ENCODE measurements at places on chromosomes 6 and 20. TPM values are rescaled to one million over a fixed set of nuclear protein-coding genes. Genes with fewer than 3 reads are reported as not detected.

- DNase-seq = no peak
- H3K27me3 ChIP-seq = no peaks in the 10 kb centered on the region
- H3K27ac ChIP-seq = no peak overlapping the region
- no peaks in the 10 kb centered on the region for H3K36me3 ChIP-seq
Measured at GRCh38 chr6:113442040-113442439, 415.1 kb upstream of the MARCKS start.

DNA sequence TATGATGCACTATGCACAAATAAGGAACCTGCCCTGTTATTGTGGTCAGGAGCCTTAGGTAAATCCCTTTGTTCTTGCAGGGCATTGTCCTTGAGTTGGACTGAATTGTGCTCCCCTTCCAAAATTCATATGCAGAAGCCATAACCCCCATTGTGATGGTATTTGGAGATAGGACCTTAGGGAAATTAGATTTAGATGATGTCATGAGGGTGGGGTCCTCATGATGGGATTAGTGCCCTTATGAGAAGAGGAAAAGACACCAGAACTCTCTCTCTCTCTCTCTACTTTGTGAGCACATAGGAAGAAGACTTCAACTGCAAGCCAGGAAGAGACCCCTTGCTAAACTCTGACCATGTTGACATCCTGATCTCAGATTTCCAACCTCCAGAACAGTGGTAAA lies 268.0 kb downstream of the LRFN2 start:
- no peaks in the 10 kb centered on the region for H3K36me3 ChIP-seq
- no peaks in the 10 kb centered on the region for H3K4me1 ChIP-seq
- H3K27ac ChIP-seq = no peak overlapping the region
- no peak for DNase-seq
- no peaks in the 10 kb centered on the region for H3K27me3 ChIP-seq

- no peak for DNase-seq
- no peaks in the 10 kb centered on the region for H3K27me3 ChIP-seq
- no peak overlapping the region for H3K4me3 ChIP-seq
- H3K27ac ChIP-seq = no peak overlapping the region
Measured at GRCh38 chr6:156762547-156762946, 14.6 kb upstream of the ARID1B start.

- H3K4me3 ChIP-seq = no peak overlapping the region
- H3K27ac ChIP-seq = no peak overlapping the region
- H3K36me3 ChIP-seq = no peaks in the 10 kb centered on the region
- no peak for DNase-seq
- peaks cover 2% of the 10 kb centered on the region for H3K27me3 ChIP-seq
Measured at GRCh38 chr6:134708079-134708478, 241.8 kb downstream of the ALDH8A1 start.

DNA sequence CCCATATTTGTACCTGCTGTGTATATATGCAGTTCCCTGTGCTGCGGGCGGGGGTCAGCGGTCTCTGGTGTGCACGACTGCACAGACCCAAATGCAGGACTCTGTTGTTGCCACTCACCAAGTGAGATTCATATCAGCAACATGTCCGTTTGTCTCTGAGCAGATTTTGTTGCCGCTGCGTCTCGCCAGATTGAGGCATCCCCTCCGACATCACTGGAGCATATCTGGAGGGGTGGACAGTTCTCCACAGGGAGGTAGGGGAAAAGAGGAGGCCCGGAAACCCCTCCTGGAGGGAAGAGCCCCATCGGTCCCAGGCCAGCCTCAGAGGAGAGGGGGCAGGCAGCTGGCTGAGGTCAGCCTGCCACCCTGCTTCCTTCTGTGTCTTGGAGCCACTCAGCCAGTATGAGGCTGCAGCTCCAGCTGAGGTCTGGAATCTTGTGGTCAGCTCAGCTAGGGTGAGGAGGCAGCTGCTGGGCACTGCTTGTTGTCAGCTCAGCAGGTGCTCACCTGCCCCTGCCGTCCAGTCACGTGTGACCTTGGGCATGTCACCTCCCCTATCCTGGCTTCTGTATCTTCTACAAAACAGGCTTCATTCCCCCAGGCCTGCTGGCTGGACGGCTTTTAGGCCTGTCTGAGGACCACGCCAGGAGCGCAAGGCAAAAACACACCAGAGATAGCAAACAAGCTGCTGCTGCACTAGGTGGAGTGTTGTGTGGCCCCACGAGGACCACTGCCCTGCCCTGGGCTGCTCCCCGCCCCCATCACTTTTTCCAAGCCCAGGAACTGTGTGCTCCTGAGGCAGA lies 47.1 kb downstream of the HNF4A start:
- H3K4me1 ChIP-seq = no peaks in the 10 kb centered on the region
- H3K4me3 ChIP-seq = no peak overlapping the region
- H3K27ac ChIP-seq = no peak overlapping the region
- no peak for DNase-seq
- no peaks in the 10 kb centered on the region for H3K36me3 ChIP-seq

DNA sequence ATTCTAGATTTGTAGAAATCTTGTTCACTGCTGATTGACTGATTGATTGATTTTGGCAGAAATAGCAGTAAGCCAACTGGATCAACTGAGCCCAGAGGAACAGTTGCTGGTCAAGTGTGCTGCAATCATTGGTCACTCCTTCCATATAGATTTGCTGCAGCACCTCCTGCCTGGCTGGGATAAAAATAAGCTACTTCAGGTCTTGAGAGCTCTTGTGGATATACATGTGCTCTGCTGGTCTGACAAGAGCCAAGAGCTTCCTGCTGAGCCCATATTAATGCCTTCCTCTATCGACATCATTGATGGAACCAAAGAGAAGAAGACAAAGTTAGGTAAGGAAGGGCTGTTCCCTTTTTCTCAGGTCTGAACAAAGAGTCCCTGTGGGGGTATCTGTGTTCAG lies 31.2 kb downstream of the TREML1 start:
- H3K36me3 ChIP-seq = peaks cover 7% of the 10 kb centered on the region
- no peak for DNase-seq
- no peak overlapping the region for H3K27ac ChIP-seq
- no peak overlapping the region for H3K4me3 ChIP-seq
- no peaks in the 10 kb centered on the region for H3K27me3 ChIP-seq
- no peaks in the 10 kb centered on the region for H3K4me1 ChIP-seq

- H3K4me1 ChIP-seq = no peaks in the 10 kb centered on the region
- no peak overlapping the region for H3K4me3 ChIP-seq
- no peaks in the 10 kb centered on the region for H3K27me3 ChIP-seq
- H3K36me3 ChIP-seq = no peaks in the 10 kb centered on the region
- no peak for DNase-seq
Measured at GRCh38 chr6:165922309-165922794, 245.3 kb downstream of the TBXT start.

DNA sequence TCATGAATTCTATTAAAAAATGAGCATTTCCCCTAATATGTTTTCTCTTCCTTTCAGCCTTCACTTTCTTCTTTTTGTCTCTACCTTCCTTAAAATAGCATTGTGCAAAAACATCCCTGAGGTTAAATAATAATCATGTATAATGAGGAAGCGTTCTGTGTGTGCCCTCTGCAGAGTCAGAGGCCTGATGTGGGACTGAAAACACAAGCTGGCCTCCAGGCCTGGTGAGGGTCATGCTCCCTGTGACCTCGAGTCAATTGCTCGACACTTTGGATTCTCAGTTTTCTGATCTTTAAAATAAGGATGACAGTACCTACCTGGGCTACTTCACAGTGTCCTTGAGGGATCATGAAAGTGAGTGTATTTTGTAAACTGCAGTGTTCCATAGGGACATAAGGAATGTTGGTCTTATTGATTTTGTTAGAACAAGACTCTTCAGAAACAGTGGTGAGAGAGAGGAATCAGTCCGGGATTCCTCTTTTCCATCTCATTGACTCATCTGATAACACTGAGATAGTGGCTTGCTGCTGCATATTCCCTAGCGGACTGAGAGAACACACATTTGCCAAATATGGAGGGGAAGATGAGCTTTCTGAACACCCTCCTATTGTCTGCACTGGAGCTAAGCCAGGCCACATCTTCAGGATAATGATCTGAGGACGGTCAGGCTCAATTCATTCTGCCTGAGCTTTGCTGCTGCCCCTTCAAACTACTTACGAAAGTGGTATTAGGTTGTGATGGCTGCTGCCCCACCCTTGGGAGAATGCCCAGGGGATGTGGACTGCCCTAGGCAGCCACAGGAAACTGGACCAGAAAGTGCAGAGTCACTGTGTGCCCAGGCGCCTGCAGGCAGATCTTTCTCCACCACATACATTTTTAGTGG lies 39.6 kb upstream of the PDE7B start:
- DNase-seq = no peak
- no peak overlapping the region for H3K4me3 ChIP-seq
- no peaks in the 10 kb centered on the region for H3K4me1 ChIP-seq
- H3K27ac ChIP-seq = no peak overlapping the region
- no peaks in the 10 kb centered on the region for H3K36me3 ChIP-seq

DNA sequence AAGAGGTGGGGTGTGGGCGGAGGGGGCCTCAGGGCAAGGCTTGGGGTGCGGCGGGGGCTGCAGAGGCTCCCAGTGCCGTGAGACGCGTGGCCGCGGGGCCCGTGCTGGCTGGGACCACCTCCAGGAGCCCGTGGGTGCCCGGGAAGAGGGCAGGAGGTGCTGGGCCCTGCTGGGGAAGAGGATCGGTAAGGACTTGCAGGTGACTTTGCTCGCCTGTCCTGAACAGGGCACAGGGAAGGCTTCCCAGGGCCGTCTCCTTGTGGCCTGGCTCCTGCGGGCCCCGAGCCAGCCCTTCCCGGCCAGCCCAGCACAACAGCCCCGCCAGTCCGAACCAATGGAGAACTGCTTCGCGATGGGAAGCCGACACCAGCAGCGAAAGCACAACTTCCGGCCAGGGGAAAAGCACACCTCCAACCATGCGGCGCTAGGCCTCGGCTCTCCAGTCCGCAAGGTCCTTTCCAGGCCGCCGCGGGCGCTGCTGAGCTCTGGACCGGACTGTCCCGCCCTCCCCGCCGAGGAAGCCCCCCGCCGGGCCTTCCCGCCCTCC lies 32.3 kb downstream of the IRF4 start:
- H3K27me3 ChIP-seq = no peaks in the 10 kb centered on the region
- H3K36me3 ChIP-seq = no peaks in the 10 kb centered on the region
- DNase-seq = no peak
- no peak overlapping the region for H3K27ac ChIP-seq

- H3K4me1 ChIP-seq = no peaks in the 10 kb centered on the region
- no peak overlapping the region for H3K27ac ChIP-seq
Measured at GRCh38 chr20:34624629-34625028, 52.3 kb downstream of the PIGU start.

GRCh38 chr6:110331816-110332215 lies 26.3 kb downstream of the METTL24 start:
- no peaks in the 10 kb centered on the region for H3K36me3 ChIP-seq
- H3K4me1 ChIP-seq = no peaks in the 10 kb centered on the region
- H3K27ac ChIP-seq = no peak overlapping the region
- no peak overlapping the region for H3K4me3 ChIP-seq
- DNase-seq = no peak

DNA sequence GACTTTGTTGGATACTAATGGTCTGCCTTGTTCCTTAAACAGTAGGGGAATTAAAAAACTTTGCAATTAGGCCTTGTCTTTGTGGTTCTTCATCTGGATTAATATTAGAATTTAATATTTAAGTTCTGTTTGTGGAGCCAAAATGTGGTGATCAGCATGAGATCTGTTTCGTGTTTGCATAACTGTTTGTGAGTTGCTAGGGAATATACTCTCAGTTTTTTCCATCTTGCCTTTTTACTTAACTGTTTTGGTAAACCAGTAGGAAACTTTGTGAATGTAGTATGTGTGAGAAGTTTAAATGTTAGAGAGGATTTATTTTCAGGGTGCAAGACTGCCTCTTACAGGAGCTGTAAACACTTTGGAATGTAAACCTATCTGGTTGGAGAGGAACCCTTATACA lies 35.6 kb downstream of the LRRC1 start:
- H3K4me3 ChIP-seq = no peak overlapping the region
- H3K27ac ChIP-seq = no peak overlapping the region
- no peaks in the 10 kb centered on the region for H3K4me1 ChIP-seq

DNA sequence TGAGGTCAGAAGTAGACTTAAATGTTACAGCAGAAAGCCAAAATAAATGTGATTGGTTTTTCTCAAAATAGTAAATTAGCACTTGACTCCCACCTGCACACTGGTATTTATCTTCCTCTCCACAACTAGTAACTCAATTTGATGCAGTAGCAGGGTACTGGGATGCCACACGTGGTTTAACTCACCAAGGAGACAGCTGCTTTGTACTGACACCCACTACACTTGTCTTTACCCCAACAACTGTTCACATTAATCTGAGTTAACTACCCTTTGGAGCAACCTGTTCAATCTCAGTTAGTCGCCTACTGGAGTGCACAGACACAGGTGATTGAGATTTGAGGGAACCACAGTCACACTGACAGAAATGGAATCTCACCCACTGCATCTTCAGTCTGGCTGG lies 242.1 kb downstream of the PRKN start:
- no peak overlapping the region for H3K27ac ChIP-seq
- H3K4me1 ChIP-seq = no peaks in the 10 kb centered on the region
- no peaks in the 10 kb centered on the region for H3K27me3 ChIP-seq
- no peak for DNase-seq

DNA sequence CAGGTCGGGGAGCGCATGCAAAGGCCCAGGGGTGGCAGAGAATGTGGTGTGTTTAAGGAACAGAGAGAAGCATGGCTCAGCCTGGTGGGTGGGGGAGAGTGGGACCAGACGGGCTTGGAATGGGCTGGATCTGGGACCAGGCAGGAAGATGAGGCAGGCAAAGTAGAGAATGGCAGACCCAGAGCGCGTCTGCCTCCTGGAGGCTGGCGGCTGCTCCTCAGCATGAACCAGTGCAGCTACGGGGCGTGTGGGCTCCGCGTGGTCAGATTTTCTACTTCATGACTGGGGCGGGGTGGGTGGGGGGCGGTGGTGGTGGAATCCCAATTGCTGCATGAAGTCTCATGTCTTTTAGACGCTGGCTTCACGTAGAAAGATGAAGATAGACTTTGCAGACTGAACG lies 135.6 kb downstream of the TFAP2C start:
- no peaks in the 10 kb centered on the region for H3K27me3 ChIP-seq
- no peak overlapping the region for H3K4me3 ChIP-seq
- no peak overlapping the region for H3K27ac ChIP-seq
- H3K36me3 ChIP-seq = no peaks in the 10 kb centered on the region
- no peaks in the 10 kb centered on the region for H3K4me1 ChIP-seq
- no peak for DNase-seq

DNA sequence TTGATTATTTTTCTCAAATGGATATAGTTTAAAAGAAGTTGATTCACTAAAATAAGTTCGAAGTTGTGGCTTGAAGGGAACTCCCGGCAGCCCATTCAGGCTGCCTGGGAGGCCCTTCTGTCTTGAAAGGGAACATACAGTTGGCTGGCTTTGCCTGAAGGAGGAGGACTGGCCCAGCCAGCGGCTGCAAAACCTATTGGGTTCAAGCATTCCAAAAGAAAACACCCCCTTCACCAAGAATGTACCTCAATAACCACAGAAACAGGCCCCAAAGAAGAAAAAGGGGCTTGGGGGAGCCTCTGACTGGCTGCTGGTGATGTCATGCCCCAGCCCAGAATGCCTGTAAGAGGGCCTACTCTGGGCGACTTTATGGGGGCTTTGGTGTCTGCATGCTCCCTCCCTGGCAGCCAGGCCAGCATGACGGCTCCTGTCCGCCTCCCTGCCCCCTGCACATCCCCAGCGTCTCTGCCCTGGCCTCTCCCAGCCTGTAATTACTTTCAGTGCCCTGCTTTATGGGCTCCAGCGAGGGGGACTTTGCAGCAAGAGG lies 36.5 kb downstream of the MAFB start:
- H3K4me3 ChIP-seq = no peak overlapping the region
- no peak for DNase-seq
- no peaks in the 10 kb centered on the region for H3K36me3 ChIP-seq
- no peak overlapping the region for H3K27ac ChIP-seq

SLC32A1 gene
- not detected for total RNA-seq

SLC13A3 gene
- 0.63 TPM for total RNA-seq

CST2 gene
- total RNA-seq = not detected

MAK gene
- total RNA-seq = 0.66 TPM

Data from natural killer cell (primary cell).